ENCODE measurements at places on chromosomes 1 and 21.

GRCh38 chr1:44288883-44289282 is 66.2 kb downstream of the ERI3 start:
- DNase-seq = no peak

- no peak for DNase-seq
These were observed 19.5 kb downstream of the DIO1 start for GRCh38 chr1:53913352-53914033.

DNA sequence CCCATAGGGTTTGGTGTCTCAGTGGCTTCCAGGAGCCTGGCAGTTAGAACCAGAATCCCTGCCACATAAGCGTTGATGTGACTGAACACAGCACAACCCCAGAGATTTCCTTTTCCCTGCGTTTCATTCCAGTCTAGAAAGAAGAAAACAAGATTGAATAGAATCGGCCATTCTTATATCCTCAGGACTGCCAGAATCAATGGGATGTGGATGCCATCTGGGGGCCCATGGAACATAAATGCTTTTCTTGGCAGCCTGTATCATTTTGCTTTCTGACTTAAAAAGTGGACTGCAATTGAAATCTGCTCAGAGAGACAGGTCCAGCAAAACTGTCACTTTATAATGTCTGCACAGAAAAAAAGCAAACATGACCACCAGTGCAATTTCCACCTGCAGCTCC is 80.3 kb downstream of the DISC1 start:
- DNase-seq = no peak

GRCh38 chr21:34952701-34953100 is 96.4 kb downstream of the RUNX1 start:
- no peak for DNase-seq

DNA sequence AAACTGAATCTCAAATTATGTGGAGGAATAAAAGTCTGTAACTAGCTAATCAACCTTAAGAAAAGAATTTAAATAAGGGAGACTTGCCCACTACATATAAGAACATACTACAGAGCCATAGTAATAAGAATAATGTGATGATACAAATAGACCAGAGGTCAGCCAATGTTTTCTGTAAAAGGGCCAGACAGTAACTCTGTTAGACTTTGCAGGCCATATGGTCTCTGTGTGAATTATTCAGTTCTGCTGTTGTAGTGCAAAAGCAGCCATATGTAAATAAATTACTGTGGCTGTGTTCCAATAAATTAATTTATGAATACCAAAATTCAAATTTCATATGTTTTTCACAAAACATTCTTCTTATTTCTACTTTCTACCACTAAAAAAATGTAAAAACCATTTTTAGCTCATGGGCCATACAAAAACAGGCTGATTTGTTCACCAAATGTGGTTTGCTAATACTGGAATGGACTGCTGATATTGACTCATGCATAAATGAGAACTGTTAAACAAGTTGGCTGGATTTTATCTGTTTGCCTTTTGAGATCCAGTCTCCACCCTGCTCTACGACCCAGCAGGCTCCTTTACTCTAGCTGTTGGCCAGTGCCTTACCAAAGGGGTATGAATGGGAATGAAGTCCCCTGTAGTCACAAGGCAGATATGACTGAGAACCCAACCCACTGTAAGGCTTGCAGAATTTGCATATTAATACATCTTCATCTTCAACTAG is 98.2 kb upstream of the ZNHIT6 start:
- no peak for DNase-seq

DNA sequence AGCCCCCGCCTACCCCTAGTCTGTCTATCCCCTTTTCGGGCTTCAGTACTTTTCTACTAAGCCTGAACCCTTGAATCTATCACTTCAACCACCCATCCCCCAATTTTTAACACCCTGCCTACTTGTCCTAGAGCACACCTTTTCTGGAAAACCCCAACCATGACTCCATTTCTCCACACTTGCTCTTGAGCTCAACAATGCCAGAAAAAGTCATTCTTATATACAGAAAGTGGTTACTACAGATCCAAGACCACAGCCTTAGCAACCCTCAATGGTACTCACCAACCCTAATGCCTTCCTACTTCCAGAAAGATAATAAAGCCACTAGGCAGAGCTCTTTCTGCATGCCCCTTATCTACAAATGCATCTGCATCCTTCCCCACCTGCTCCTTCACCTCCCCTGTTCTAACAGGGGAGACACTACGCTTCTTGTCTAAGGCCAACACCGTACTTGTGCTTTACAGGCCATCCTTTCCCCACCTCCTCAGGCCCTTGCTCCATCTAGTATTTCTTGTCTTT is 41.2 kb downstream of the DMAP1 start:
- DNase-seq = peak; percentile 13

GRCh38 chr1:225651872-225652728 is 823 bp downstream of the ENAH start:
- no peak for DNase-seq

DNA sequence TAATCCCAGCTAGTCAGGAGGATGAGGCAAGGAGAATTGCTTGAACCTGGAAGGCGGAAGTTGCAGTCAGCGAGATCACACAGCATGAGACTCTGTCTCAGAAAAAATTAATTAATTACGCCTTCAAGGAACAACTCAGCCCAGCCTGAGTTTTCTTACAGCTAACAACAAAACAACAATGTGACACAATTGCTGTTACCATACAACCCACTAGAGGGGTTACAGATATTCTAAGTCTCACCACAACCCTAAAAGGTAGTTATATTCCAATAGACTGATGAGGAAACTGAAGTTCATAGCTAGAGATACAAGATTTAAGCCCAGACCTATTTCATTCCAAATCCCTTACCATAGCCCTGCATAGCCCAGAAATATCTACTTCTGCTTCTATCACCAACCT is 2.9 kb upstream of the LRRC8C start:
- no peak for DNase-seq

GRCh38 chr1:9615316-9616063 is 26.8 kb downstream of the TMEM201 start:
- DNase-seq = peak; percentile 71

GRCh38 chr1:172453153-172453545 is 9.3 kb upstream of the PIGC start:
- DNase-seq = no peak

- DNase-seq = no peak
These were observed 3.0 kb upstream of the RASSF5 start for GRCh38 chr1:206504363-206504713.

- no peak for DNase-seq
These were observed 248.9 kb downstream of the S1PR1 start for GRCh38 chr1:101485712-101486111.

DNA sequence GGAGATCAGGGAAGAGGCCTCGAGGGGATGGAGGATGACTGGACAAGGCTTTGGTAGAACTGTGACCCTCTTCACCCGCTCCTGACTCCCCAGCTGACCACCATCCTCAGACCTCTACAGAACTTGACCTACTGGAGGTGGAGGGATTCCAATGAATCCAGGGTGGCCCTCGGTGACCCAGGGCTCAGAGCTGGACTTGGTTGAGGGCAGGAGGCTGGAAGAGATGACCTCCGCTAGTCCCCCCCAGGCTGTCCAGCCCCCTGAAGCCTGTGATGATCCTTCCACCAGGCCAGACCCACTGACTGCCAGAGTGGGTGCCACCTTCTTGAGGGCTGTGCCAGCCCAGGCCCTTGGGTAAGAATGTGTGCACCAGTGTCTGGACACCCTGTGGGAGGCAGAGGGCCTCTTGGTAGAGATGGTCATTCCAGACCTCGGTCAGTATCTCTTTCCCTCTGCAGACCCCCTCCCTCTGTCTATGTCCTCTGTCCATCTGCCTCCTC is 44.9 kb downstream of the ATP1B1 start:
- no peak for DNase-seq

- no peak for DNase-seq
These were observed 175.6 kb upstream of the ESRRG start for GRCh38 chr1:216898801-216899200.

- no peak for DNase-seq
These were observed 36.8 kb downstream of the OR13G1 start for GRCh38 chr1:247642742-247643141.

- no peak for DNase-seq
These were observed at the start of gene INSRR for GRCh38 chr1:156858959-156859522. INSRR (minus strand) TSS chr1:156859117; CDS start chr1:156858621, 496 bp downstream.

GRCh38 chr1:145908653-145909052 is 1.2 kb downstream of the ITGA10 start:
- DNase-seq = no peak

GRCh38 chr1:211985556-211986264 is 49.6 kb downstream of the INTS7 start:
- no peak for DNase-seq

DNA sequence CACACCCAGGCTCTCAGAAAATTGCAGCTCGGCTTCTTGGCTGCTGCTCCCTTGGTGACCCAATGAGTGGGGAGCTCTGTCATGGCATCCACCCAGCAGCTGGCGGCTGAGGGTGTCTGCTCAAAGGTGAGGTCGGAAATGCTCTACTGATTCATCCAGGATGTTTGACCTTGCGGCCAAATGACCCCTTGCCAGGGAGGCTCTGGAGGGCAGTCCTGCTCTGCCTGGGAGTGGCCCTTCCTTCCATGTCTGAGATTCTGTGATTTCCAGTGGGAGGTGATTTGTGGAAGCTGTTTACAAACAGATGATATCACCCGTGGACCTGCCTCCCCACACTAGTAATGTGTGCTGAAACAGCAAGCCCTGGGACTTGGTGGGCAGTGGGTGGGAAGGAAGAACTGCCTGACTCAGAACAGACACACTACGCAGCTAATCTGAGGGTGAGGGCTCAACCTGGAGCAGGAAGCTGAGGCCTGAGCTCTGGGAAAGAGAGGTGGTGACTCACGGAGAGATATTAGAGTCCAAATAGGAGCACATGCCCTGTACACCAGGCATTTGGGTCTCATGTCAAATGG is 3.0 kb downstream of the CRCT1 start:
- DNase-seq = no peak

DNA sequence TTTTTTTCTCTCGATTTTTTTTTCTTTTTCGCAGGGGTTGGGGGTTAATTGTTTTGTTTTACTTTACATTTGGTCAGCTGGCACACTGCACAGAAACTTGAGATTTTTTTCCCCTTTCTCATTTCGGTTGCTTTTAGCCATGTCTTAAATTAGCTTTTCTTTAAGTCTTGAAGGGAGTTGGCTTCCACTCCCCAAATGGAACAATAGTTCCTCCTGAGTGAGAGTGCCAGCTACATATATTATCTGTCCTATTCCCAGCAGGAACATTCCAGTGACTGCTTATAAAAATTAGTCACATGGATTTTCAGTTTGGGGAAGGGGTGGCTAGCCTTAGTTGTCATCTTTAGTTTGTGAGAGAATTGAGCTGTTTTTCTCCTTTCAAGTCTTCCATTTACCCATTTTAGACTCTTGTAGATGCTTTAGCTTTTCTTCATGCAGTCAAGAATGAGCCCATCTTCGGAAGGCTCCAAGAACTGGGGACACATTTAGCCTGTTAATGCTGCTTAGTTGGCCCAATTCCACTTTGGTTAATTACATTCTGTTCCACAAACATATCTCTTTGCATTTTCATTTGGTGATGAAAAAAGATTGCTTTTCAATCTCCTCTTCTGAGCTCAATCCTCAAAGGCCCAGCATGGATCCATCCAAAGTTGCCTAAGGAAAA is 510.1 kb upstream of the CXADR start:
- DNase-seq = no peak

DNA sequence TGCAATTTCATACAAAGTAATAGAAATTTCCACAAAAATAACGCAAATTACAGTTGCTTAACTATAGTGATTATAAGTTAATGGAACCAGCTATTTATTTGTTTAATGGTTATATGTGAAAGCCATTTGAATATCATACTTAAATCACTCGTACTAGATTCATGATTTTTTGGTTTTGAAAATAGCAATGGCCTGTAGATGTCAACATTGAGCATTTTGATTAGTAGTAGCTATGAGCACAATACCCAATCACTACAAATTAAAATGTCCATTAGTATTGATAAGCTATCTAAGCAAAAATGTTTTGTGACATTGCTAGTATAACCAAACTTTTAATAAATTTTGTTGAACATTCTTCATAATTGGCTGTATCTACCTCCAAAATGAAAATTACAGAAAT is 10.0 kb downstream of the COL24A1 start:
- DNase-seq = no peak

GRCh38 chr1:3082051-3082450 is 13.0 kb downstream of the PRDM16 start:
- DNase-seq = no peak

GRCh38 chr1:189986516-189986915 is 491.1 kb downstream of the BRINP3 start:
- no peak for DNase-seq

DNA sequence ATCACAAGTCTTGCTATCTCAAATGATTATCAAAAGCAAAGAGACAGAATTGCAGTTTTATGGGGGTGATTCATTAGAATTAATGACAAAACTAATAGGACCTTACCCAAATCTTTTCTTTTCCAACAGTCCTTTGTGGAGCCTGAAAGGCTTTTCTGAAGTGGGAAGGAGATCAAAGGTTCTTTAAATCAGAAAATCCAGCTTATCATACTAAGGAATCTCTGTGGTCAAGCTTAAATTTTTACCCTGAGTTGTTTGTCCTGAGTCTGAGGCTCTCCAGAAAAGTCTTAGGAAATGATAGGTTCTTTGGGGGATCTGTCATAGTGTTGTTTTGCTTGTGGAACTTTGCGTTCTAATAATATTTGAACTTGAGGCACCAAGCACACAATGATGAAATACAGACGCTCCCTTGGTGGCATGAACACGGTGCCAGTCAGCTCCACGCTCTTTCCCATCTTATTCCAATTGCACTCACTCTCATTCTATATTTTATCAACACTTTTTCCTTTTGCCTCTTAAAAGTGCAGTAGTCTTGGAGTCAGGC is 38.0 kb upstream of the COL24A1 start:
- DNase-seq = no peak

DNA sequence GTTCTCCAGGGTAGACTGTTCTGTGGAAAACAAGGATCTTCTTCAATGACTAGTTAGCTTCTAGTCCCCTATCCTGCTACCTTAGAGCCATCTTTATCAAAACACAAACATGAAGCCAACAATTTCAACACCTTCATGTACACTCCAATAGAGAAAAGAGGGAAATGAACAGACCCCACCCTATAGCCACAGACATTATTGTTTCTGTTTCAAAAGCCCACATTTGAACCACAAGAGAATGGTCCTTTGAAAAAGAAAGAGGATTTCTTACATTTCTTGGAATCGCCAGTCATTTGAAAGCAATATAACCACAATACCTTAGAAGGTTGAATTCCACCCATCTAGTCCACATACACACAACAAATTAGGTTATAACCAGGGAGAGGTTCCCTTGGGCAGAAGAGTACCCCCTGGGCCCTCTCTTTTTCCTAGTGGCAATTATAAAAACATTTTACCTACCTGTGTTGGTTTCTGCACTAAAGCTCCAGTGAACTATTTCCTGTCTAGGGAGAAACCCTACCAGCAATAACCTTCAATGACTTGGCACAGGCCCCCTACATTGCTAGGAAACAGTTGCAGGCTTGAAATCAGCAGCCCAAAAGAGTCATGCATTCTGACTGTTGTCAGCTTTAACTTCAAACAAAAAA is 2.7 kb upstream of the LPGAT1 start:
- DNase-seq = peak; percentile 56
